ENCODE measurements at places on chromosomes 4 and X.

- no peak for DNase-seq
These were observed 187.5 kb upstream of the ANKRD50 start for GRCh38 chr4:124899997-124900396.

DNA sequence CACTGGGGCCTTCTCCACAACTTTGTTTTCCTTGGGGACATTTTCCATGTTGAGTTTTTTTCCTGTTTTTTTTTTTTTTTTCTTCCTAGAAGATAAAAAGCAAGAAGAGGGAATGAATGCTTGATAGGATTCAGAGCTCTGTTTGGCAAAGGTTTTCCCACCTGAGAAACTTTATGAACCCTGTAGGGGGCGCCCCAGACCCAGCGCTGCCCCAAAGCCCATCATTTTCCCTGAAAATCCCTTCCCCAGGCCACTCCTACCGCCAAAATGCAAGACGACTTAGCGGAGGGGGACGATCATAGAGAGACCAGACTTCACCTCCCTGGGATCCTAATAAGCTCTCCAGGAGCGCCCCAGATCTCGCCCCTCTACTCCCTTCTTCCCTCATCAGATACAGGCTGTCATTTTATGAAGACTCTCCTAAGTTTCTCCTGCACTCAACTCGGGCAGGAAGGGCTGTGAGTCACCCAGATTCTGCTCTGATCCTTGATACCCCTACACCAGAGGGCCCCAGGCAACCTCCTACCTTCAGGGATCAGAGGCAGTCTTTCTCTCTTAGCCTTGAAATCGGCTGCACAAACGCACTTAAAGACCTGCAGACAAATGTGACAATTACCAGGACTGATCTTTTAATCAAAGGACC lies 1.4 kb downstream of the BEX5 start:
- no peak for DNase-seq

GRCh38 chr4:16102356-16102755 lies 18.5 kb upstream of the PROM1 start:
- no peak for DNase-seq

- peak; percentile 4 for DNase-seq
These were observed 46.2 kb downstream of the NEK1 start for GRCh38 chr4:169566021-169566818.

DNA sequence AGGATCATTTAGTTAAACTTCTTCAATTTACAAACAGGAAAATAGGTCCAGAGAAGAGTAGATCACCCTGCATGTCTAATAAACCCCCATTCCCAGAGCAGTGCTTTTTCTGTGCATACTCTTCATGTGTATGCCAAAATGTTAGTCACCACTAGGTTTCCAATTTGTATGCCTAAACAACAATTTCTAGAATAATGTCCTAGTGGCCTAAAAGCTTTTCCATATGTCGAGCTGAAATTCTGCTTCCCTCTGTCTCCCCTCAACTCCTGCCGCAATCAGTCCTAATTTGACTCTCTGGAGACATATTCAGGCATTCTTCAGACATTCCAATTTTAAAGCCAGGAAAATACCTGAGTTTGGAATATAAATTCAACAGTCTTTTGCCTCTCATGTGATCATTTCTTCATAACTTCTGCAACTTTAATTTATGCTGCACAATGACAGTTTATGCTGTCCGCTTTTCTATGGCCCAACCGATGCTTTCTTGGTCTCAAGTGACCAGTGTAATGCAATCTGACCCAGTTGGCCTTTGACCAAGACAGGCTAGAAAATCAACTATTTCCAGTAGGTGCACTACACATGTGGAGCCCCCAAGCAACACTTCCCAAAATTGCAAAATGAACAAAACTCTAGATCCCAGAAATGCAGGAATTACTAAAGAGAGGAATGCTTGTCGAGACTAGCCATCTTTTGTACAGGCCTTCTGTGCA lies 122.9 kb upstream of the FMR1 start:
- no peak for DNase-seq

GRCh38 chr4:110769578-110769977 lies 146.7 kb upstream of the PITX2 start:
- no peak for DNase-seq

- no peak for DNase-seq
These were observed 37.7 kb upstream of the FRAS1 start for GRCh38 chr4:78019414-78019813.

DNA sequence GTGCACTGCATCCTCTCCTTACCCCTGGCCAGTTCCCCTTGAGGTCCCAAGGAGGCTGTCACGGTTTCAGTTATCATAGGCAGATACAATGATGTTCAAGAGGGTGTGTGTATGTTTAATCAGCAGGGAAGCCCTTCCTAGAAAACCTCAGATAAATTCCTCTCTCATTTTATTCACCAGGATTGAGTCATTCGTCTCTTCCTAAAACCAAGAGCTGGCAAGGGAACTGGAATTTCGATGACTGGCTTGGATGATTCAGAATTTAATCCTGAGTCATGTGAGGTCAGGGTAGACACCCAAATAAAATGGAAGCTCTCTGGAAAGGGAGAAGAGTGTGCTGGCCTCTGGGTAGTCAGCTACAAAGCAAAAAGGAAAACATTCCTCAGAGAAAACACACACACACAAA lies 106.2 kb upstream of the RAPGEF2 start:
- DNase-seq = no peak

GRCh38 chrX:86455495-86455894 lies 307.2 kb downstream of the DACH2 start:
- DNase-seq = no peak

DNA sequence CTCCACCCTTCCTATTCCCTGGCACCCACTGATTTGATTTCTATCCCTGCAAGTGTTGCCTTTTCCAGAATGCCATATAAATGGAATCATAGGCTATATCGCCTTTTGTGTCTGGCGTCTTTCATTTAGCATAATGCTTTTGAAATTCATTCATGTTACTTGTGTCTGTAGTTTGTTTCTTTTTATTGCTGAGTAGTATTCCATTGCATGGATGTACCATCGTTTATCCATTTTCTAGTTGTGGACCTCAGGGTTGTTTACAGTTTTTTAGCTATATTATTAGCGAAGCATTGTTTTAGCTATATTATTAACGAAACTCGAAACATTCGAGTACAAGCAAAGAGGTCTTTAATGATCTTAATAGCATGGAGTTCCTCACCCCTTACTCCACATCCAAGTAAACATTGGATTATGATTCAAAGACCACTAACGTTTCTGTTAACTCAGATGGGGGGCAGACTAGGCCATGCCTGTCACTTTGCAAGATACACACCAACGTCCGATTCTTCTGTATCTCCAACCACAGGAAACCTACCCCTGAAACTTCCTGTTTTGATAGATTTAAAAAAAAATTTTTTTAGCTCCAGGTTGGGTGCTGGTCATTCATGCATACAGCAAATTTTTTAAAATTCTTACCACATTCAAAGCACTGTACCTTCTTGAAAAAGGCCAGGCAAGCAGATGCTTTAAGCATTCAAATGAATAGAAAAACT lies 1.1 kb downstream of the DCK start:
- DNase-seq = no peak

- DNase-seq = no peak
These were observed 115.6 kb downstream of the C4orf51 start for GRCh38 chr4:145795521-145795920.

GRCh38 chrX:3638280-3638873 lies 75.1 kb downstream of the PRKX start:
- DNase-seq = peak; percentile 31

DNA sequence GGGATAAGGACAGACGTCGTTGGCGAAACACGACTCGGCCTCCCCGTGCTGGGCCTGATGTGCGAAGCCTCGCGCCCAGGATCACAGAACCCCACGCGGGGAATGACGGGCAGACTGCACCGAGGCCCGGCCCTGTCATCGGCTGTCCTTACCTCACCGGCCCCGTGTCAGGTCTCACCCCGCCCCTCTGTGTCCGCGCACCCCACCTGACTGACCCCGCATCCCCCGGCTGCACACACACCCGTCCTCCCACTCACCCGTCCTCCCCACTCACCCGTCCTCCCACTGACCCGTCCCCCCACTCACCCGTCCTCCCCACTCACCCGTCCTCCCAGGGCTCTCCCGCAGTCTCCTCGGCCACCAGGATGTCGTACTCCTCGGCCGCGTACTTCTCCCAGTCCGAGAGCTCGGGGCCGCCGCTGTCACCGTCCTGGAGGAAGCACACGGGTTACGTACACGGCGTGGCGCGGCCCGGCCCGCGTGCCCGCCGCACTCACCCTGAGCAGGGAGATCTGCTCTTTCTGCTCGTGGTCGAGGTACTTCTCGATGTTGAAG lies 19.8 kb upstream of the GTPBP6 start:
- no peak for DNase-seq

DNA sequence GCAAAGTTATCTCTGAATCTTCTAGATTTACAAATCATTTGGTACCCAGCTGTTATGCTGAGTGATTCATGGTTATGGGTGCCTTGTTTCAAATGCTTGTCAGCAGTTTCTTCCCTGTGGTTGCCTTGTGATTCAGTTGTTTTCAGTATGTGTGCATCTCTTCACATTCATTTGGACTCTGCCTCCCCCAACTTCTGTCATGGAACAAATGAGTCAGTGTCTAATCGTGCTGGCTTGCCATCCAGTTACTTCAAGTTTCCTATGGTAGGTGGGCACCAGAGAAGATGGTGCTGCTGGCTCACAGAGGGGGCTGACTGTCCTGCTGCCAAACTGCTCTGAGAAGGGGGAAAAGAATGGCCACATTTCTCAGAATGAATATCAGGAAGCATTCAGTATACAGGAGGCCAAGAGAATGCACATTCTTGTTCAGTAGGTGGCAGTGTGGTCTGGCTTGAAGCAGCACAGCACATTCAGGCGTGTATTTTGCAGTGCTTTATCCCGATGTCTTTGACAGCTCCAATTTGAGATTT lies 260.9 kb downstream of the GLUD2 start:
- DNase-seq = no peak

GRCh38 chr4:75004755-75005668 lies 72.1 kb downstream of the PARM1 start:
- DNase-seq = no peak
